ENCODE measurements at places on chromosomes 5 and 9. TPM values are rescaled to one million over a fixed set of nuclear protein-coding genes. Genes with fewer than 3 reads are reported as not detected.

- H3K36me3 ChIP-seq = no peaks in the 10 kb centered on the region
- no peak for DNase-seq
- H3K4me3 ChIP-seq = no peak overlapping the region
- H3K27ac ChIP-seq = no peak overlapping the region
- no peaks in the 10 kb centered on the region for H3K4me1 ChIP-seq
- H3K27me3 ChIP-seq = no peaks in the 10 kb centered on the region
Measured at GRCh38 chr5:33582417-33582816, 141.7 kb downstream of the TARS1 start.

Gene FOXD4L3
- total RNA-seq = not detected

GRCh38 chr9:32579706-32580331 lies 6.9 kb upstream of the NDUFB6 start:
- H3K27ac ChIP-seq = no peak overlapping the region
- no peak overlapping the region for H3K4me3 ChIP-seq
- DNase-seq = peak; percentile 83
- peaks cover 12% of the 10 kb centered on the region for H3K27me3 ChIP-seq
- H3K36me3 ChIP-seq = no peaks in the 10 kb centered on the region

DNA sequence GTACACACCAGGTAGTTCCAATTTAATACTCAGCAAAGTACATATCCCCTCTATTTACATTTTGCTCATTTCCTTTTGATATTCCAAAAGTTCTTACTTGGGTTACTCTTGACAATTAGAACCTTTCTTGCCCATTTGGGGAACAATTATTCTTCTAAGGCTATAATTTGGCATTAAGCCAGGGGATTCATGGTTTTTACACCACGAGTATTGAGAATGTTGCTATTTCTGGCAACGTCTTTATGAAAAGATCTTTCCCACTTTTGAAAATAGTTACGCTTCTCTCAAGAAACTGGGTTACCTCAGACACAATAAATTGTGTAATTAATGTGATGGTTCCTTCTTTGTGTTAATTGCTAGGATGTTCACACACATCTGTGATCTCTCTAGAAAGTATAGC lies 11.5 kb upstream of the CAAP1 start:
- no peak overlapping the region for H3K27ac ChIP-seq
- H3K27me3 ChIP-seq = no peaks in the 10 kb centered on the region
- DNase-seq = no peak
- no peaks in the 10 kb centered on the region for H3K4me1 ChIP-seq
- H3K4me3 ChIP-seq = no peak overlapping the region

DNA sequence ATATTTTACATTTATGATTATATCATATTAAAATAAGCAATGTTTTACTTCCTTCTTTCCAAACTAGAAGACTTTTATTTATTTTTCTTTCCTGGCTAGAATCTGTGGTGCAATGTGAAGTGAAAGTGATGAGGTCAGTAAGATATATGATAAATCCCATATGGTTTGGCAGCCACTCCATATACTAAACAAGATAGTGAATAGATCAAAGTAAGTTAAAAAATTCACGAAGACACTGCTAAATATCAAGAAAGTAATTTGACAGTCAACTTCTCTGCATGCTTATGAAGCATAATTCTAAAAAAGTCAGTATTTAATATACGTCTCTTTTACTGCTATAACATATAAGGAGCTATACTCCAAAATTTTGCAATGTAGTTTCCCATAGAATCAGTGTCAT lies 972.8 kb downstream of the DTWD2 start:
- H3K27me3 ChIP-seq = no peaks in the 10 kb centered on the region
- no peak for DNase-seq
- no peak overlapping the region for H3K4me3 ChIP-seq
- H3K36me3 ChIP-seq = no peaks in the 10 kb centered on the region
- no peaks in the 10 kb centered on the region for H3K4me1 ChIP-seq

DNA sequence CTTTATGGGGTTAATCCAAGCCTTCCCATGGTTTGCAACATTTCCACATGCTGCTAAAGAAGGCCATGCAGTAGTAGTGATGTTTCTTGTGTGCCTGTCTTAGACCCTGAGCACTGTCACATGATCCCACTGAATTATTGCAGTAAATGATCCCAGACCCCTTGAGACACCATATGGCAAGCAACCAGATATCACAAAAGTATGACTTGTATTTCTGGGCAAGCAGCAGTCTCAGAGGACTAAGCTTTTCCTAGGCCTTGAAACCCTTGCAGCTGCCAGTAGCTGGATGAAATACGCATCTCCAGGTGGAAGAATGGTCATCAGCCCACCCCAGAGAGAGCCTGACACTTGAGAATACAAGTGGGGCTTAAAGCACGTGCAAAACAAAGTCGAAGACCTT lies 41.8 kb downstream of the CDO1 start:
- DNase-seq = no peak
- H3K27ac ChIP-seq = no peak overlapping the region

DNA sequence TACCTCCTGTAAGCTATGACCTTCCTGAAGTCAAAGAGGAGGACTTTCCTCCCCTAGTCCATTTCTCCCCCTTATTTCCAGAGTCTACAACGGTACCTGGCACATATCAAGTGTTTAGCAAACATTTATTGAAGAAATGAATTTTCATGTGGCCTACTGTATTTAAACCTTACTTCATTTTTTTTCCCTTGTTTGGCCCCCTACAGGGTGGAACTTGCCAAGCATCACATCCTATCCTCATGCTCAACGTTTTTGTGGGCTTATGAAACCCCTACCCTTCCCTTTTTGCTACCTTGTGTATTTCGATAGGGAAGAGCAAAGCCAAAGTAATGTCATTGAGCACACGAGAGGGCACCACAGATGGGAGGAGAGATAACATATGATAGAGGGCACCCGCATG lies 1857.8 kb upstream of the WWC1 start:
- DNase-seq = no peak
- no peaks in the 10 kb centered on the region for H3K4me1 ChIP-seq
- H3K27me3 ChIP-seq = no peaks in the 10 kb centered on the region
- H3K4me3 ChIP-seq = no peak overlapping the region
- no peak overlapping the region for H3K27ac ChIP-seq

DNA sequence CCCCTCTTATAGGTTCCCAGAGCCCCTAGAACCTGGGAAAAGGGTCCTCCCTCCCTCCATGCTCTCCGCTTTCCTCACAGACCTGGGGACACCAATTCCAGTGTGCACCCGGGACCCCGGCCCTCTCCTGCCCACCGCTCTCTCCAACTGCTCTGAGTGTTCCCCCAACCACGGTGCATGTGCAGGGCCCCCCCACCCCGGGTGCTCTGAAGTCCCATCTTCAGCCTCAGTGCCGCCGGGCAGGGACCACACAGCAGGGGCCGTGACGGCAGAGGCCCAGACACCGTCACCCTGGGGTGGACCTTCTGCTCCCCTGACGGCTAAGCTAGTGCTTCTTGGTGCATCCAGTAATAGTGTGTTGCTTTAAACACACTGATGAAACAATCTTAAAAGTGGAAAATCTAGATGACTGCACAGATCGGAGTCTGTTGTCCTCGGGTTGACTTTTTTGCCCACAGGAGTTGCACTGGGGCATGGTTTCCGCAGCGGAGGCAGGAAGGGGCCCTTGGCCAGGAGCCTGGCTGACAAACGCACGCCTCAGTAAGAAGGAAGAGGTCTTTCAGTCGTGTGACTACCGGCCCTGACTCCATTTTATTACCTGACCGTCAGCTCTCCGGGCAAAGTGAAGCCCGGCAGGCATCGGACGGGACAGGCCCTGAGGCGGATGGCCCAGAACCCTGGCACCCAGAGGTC lies 36.2 kb upstream of the SLC6A3 start:
- H3K27ac ChIP-seq = peak overlapping the region; percentile 6
- no peak for DNase-seq
- no peaks in the 10 kb centered on the region for H3K27me3 ChIP-seq

Gene CCDC187
- total RNA-seq = not detected

- no peaks in the 10 kb centered on the region for H3K27me3 ChIP-seq
- peaks cover 5% of the 10 kb centered on the region for H3K4me1 ChIP-seq
- H3K27ac ChIP-seq = no peak overlapping the region
- no peak overlapping the region for H3K4me3 ChIP-seq
- peaks cover 12% of the 10 kb centered on the region for H3K36me3 ChIP-seq
Measured at GRCh38 chr5:50623666-50624065, 42.8 kb upstream of the PARP8 start.

- no peak overlapping the region for H3K27ac ChIP-seq
- no peak overlapping the region for H3K4me3 ChIP-seq
- H3K36me3 ChIP-seq = no peaks in the 10 kb centered on the region
- peaks cover 8% of the 10 kb centered on the region for H3K4me1 ChIP-seq
Measured at GRCh38 chr5:135571066-135571609, 7.7 kb downstream of the CXCL14 start.

Gene SLC34A1
- 0.12 TPM for total RNA-seq

Gene FOXE1
- 0.05 TPM for total RNA-seq

GRCh38 chr5:159031513-159031912 lies 68.2 kb downstream of the EBF1 start:
- H3K27ac ChIP-seq = no peak overlapping the region
- DNase-seq = no peak
- H3K4me1 ChIP-seq = peaks cover 12% of the 10 kb centered on the region
- no peak overlapping the region for H3K4me3 ChIP-seq
- H3K36me3 ChIP-seq = no peaks in the 10 kb centered on the region

GRCh38 chr9:682633-683508 lies 158.6 kb upstream of the DMRT1 start:
- DNase-seq = no peak
- no peaks in the 10 kb centered on the region for H3K36me3 ChIP-seq
- peaks cover 8% of the 10 kb centered on the region for H3K27me3 ChIP-seq
- peaks cover 2% of the 10 kb centered on the region for H3K4me1 ChIP-seq

Gene SPINK9
- not detected for total RNA-seq

GRCh38 chr9:110912419-110913291 lies 125.6 kb downstream of the LPAR1 start:
- H3K4me1 ChIP-seq = no peaks in the 10 kb centered on the region
- no peak for DNase-seq
- no peaks in the 10 kb centered on the region for H3K36me3 ChIP-seq
- H3K27ac ChIP-seq = no peak overlapping the region
- no peak overlapping the region for H3K4me3 ChIP-seq
- H3K27me3 ChIP-seq = no peaks in the 10 kb centered on the region

DNA sequence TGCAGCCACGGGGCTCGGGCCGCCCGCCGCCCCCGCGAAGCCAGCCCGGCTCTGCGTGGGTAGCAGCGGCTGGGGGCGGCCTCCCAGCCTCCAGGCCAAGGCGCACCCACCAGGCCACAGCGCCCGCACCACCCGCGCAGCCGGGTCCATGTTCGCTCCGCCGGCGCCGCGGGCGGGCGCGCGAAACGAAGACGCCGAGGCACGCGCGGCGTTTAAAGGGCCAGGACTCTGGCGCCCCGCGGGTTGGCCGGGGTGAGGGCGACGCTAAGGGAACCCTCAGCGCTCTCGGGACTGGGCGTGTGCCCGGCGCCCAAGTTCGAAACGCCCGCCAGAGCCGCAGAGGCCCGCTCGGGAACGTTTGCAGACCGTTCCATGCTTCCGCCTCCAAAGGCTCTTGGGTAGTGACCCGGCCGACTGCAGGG lies at the start of gene PTGES2:
Gene PTGES2 (minus strand): TSS at position 162 of the 422 bp plus-strand sequence. CDS start 12 bp downstream, at position 150.
- H3K27me3 ChIP-seq = peaks cover 11% of the 10 kb centered on the region
- peak within 1 kb of the TSS; percentile 97 for H3K4me3 ChIP-seq
- peaks cover 6% of the 10 kb centered on the region for H3K36me3 ChIP-seq
- peak; percentile 81 for DNase-seq
- H3K27ac ChIP-seq = peak within 1 kb of the TSS; percentile 99
- H3K4me1 ChIP-seq = peaks cover 39% of the 10 kb centered on the region

DNA sequence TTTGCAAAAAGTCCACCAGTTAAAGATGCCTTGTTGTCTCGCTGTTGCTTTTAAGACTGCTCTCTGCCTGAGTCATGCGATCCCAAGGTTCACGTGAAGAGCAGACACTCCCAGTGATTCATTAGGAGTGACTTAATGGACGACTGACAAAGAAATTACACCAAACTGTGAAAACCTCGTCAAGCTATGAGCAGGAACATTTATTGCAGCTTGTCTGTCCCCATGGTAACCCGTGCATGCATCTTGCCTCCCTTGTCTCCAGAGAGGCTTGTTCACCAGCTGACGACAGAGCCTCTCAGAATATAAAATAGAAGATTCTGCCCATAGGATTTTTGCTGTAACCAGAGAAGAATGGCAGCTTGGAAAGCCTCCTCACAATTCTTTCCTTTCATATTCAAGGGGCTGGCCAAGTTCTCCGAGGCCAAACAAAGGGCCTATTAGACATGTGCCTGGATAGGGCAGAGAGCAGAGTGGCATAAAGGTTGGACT lies 352.7 kb downstream of the SPOCK1 start:
- no peak for DNase-seq
- H3K27me3 ChIP-seq = no peaks in the 10 kb centered on the region
- no peaks in the 10 kb centered on the region for H3K4me1 ChIP-seq
- H3K36me3 ChIP-seq = no peaks in the 10 kb centered on the region
